ENCODE measurements at places on chromosomes 3 and 15. TPM values are rescaled to one million over a fixed set of nuclear protein-coding genes. Genes with fewer than 3 reads are reported as not detected.
A peak's percentile ranks its signal among the peaks of the same experiment; 100 is the strongest.

GRCh38 chr3:4008205-4008604 is 209.0 kb downstream of the LRRN1 start:
- DNase-seq = no peak

DNA sequence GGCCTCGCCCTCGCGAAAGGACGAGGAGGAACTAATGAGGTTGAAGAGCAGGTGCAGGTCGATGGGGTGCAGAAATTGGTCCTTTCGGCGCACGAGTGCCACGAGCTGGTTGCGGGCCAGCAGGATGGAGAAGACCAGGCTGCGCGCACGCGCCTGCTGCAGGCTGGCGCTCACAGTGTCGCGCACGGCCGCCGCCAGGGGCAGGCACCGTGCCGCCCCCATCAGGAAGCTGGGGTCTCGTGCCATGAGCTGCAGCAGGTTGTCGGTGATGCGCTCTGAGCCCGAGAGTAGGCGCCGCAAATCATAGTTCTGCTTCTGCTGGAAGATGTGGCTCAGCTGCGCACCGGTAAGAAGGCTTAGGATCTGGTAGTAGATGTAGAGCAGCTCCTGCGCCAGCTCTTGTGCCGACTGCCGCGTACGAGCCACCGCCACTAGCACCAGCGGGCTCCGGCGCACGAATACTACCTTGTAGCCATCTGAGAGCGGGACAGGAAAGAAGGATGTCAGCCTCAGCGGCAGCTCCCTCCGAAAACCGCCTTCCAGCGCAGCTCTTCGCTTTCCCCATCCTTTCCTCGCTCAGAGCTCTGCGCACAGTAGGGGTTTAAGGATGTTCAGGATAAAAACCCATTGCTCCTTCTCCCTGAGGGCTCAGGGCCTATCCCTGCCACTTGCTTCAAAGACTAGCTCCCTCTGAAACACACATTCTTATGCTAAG is 6.9 kb upstream of the MST1R start:
- DNase-seq = peak; percentile 18

GRCh38 chr3:108524537-108524936 is 14.1 kb upstream of the MYH15 start:
- no peak for DNase-seq

GRCh38 chr3:187975561-187976364 is 178.2 kb upstream of the LPP start:
- DNase-seq = no peak

GRCh38 chr15:70114221-70114620 is 16.5 kb upstream of the TLE3 start:
- no peak for DNase-seq

- DNase-seq = no peak
Measured at GRCh38 chr3:178603735-178604134, 67.5 kb downstream of the KCNMB2 start.

DNA sequence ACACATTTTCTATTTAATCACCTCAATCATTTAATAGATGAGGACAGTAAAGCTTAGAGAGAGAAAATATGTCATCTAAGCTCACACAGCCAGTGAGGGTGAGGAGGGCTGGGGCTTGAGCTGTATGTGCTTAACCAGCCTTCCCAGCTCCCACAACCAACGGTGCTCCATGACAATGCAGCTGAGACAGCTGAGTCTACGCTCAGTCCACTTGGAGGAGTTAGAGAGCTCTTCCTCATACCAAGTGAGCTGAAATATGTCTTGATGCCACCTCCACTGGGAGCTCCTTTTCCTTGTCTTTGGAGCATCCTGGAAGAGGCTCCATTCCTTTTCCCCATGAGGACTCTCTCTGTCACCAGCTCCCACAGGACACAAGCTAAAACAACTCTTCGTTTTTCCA is 9.3 kb downstream of the HOMER2 start:
- DNase-seq = peak; percentile 17

GRCh38 chr3:25587526-25587925 is 77.2 kb downstream of the TOP2B start:
- no peak for DNase-seq

GRCh38 chr15:23690015-23690414 is 2.9 kb upstream of the NDN start:
- DNase-seq = no peak

DNA sequence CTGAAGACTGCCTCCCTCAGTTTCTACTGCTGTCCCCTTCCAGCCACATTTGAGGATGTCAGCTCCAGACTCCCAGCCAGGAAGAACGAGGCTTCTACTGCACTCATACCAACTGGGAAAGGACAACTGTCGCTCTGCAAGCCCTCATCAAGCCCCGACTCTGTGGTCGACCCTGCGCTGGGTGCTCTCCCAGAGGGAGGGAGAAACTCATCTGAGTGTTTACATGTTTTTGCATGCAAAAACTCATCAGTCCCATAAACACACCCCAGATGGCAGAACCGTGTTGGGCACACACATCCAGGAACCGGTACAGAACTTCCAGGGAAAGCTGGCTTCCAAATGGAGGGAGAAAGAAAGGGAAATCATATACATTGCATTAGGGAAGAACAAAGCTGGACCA is 43.5 kb downstream of the ADAMTS17 start:
- no peak for DNase-seq

GRCh38 chr3:79018671-79019136 is 749.1 kb downstream of the ROBO1 start:
- peak; percentile 78 for DNase-seq

The PPP1R14D gene
- polyA plus RNA-seq = 0.66 TPM

The TRMT10C gene
- 4.8 TPM for polyA plus RNA-seq

The SPTSSB gene
- 0.88 TPM for polyA plus RNA-seq

The PDCD10 gene
- 14.1 TPM for polyA plus RNA-seq

The IMPG2 gene
- not detected for polyA plus RNA-seq

All from brain (organoid and tissue), 16 donors.